ENCODE measurements at places on chromosomes 3 and 15.

- DNase-seq = no peak
These were observed 101.7 kb upstream of the SMAD3 start for GRCh38 chr15:66963710-66964109.

DNA sequence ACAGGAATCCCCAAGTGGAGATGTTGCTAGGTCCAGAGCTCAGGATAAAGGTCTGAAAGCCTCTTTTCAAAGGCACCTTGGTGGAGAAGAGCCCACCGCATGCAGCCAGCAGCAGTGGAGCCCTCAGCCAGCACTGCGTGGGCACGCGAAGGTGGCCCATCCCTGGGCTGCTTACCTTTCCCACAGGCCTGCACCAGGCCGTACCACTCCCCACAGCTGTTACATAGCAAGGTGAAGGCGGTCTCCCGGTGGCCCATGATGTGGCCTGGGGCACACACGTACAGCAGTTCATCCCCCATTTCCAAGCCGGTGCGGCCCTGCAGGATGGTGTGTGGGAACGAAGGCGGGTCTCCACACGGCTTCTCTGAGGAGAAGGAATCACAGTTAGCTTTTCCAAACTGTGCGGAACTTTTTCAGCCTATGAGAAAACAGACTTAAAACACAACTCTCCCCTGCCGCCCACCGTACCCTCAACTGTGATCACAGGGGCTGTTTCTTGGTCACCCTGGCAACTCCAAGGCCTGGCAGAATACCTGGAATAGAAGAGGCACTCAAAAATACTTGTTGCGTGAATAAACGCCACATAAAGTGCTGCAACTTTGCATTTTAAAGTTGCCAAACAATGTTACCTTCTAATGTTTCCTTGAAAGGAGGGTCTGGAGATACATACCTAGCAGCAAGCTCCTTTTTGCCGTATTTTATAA lies 43.7 kb downstream of the SUSD5 start:
- no peak for DNase-seq

GRCh38 chr3:112730210-112730609 lies 89.3 kb upstream of the CCDC80 start:
- no peak for DNase-seq

DNA sequence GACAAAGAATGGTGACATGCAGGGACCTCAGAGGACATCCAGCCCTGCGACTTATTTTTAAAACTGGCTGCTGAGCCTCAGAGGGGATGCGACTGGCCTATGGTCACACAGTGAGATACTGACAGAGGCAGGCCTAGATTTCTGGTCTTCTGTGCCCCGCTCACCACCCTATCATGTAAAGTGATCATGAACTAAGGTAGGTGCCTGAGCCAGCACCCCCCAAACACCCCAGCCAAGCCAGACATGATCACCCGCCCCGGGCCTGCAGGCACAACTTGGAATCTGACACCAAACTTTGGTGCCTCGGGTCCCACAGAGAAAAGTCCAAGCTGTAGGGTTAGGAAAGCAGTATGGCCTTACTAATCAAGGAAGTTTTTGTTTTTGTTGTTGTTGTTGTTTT lies 33.9 kb upstream of the HHATL start:
- no peak for DNase-seq

- DNase-seq = no peak
These were observed 48.3 kb downstream of the MEF2A start for GRCh38 chr15:99613887-99614647.

DNA sequence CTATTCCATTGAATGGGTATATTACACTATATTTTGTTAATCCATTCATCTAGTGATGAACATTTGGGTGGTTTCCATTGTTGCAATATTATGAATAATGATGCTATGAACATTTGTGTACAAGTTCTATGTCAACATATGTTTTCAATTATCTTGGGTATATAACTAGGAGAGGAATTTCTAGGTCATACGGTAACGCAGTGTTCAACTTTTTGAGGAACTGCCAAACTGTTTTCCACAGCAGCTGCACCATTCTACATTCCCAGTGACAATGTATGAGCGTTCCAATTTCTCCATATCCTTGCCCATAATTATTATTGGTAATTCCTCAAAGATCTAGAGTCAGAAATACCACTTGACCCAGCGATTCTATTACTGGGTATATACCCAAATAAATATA lies 24.1 kb upstream of the RORA start:
- DNase-seq = no peak

GRCh38 chr15:57003418-57003817 lies 85.0 kb downstream of the TCF12 start:
- DNase-seq = no peak

- DNase-seq = no peak
These were observed 15.8 kb downstream of the LOXL1 start for GRCh38 chr15:73941871-73942635.

DNA sequence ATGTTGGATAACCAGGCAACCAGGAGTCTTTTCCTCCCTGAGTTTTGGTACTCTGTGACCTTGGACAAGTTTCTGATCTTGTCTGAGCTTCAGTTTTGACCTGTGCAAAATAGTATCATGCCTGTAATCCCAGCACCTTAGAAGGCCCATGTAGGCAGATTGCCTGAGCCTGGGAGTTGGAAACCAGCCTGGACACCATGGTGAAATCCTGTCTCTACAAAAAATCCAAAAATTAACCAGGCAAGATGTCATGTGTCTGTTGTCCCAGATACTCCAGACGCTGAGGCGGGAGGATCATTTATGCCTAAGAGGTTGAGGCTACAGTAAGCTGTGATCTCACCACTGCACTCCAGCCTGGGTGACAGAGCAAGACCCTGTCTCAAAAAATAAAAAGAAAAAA lies 114.8 kb downstream of the IL12A start:
- DNase-seq = no peak

DNA sequence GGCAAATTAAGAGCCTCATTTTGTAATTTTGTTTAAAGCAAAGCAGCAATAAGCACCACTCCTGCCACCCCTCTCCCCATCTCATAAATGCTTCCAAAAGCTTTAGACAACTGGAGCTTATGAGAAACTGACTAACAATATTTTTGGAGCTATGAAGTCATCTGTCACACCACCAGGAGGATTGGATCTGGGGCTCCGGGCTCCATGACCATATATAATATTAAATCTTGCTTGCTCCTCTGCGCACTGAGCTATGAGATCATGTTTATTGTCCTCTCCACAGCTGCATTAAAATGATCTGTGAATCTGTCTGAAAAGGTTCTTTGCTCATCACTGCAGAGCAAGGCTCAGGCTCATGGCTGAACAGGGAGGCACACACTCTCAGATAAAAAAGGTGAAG lies 323.7 kb downstream of the ZNF621 start:
- DNase-seq = no peak

Measured in kidney epithelial cell (primary cell).